Ureter (tissue), 1 donor: ENCODE measurements at places on chromosomes 1 and 21. TPM values are rescaled to one million over a fixed set of nuclear protein-coding genes. Genes with fewer than 3 reads are reported as not detected.

- DNase-seq, result no peak
Observed at GRCh38 chr1:114156538-114157274, 3.0 kb upstream of the SYT6 start.

DNA sequence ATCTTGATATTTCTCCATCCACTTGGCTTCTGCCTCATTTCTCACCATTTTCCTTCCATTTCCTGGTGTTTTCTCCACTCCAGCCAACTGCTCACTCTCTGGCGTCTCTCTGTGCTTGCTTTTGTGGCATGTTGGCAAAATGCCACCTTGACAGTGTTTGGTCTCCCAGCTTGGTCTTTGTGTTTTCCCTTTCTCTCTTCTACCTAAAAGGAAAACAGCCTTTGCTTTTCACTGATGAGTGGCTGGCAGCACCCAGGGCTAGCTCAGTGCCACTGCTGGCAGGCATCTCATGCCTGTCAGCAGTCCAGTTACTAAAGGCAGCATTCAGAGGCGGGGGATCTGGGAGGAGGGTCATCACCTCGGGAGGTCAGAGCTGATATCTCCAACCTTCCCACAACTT lies 55.3 kb upstream of the DSCAM start:
- no peak for DNase-seq

- no peak for DNase-seq
Observed at GRCh38 chr21:24217151-24217550, 1390.1 kb downstream of the MRPL39 start.

Gene UBE2U
- total RNA-seq, result not detected

Gene ADGRB2
- 7.5 TPM for total RNA-seq

- DNase-seq, result no peak
Observed at GRCh38 chr1:21331752-21332478, 41.7 kb upstream of the ECE1 start.

- no peak for DNase-seq
Observed at GRCh38 chr1:14113271-14113670, 413.3 kb downstream of the PRDM2 start.

Gene PRELP
- 128 TPM for total RNA-seq

DNA sequence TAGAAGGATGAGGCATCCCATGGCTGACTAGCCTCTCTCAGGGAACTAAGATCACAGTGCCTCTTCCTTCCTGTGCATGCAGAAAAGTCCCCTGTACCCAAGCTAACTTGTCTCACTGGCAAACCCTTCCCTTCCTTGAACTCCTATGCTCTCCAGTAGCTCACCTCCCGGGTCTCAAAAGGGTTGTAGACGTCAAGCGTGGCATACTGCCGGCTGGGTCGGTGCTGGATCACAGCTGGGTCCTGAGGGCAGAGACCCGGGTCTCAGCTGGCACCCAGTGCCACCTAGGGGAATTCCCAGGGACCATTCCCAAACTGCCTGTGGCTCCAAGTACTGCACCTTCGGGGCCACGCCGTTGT lies 688 bp downstream of the SCAMP3 start:
- no peak for DNase-seq

DNA sequence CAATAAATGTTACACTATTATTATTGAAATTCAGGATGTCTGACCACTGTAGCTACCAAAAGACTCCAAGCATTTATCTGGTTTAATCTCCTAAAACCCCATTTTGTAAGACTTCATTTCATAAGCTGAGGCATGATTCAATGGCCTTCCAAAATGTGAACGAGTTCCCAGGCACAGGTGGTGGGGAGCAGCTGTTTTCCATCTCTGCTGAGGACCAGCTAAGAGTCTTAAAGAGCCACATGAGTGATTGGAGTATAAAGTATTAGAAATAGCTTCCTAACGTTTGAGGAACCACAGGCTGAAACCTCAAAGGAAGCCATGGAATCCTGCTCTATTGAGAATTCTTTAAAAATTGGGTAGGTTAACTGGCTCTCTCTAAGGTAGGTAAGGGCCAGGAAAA lies 44.9 kb downstream of the SEC16B start:
- no peak for DNase-seq

DNA sequence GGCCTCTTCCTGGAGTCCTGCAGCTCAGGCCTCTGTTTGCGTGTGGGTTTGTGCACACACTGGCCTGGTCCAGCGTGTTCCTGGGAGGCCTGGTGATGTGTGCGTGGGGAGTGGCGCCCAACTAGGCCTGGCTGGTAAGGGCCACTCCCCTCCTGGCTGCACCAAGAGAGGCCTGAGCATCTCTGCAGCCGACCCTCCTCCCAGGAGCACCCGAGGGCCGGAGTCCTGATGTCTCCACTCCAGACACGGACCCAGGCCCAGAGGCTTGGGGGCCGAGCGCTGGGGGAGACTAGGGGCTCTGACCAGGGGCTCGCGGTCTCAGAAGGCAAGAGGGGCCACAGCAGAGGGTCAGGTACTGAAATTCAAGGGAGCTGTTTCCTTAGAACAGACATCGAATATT lies 33.3 kb downstream of the MORN1 start:
- DNase-seq, result no peak

- DNase-seq, result peak; percentile 51
Observed at GRCh38 chr1:40980453-40981121, 1.1 kb downstream of the CTPS1 start.

- no peak for DNase-seq
Observed at GRCh38 chr1:74767490-74767889, 34.5 kb downstream of the TYW3 start.

- DNase-seq, result no peak
Observed at GRCh38 chr1:9658199-9658598, 6.7 kb downstream of the PIK3CD start.

Gene MATN1
- total RNA-seq, result not detected

Gene PPP1R15B
- total RNA-seq, result 59.0 TPM

Gene NBPF19
- 21.8 TPM for total RNA-seq

DNA sequence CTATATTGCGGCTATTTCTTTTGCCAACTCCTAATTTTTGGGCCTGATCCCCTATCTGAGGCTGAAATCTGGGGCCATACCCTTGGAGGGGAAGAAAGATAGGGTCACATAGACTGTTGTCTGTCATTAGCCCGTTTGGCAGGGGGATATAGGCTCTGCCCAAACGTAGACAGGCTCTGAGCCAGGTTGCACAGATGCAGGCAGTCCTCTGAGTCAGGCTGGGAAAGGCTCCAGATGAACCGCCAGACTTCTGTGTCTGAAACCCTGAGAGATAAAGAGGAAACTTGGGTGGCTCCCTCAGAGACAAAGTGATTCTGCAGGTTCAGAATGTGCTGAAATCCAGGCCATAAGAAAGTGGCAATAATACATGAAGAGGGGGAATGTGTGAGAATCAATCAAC lies 4.0 kb upstream of the CAP1 start:
- DNase-seq, result peak; percentile 72

DNA sequence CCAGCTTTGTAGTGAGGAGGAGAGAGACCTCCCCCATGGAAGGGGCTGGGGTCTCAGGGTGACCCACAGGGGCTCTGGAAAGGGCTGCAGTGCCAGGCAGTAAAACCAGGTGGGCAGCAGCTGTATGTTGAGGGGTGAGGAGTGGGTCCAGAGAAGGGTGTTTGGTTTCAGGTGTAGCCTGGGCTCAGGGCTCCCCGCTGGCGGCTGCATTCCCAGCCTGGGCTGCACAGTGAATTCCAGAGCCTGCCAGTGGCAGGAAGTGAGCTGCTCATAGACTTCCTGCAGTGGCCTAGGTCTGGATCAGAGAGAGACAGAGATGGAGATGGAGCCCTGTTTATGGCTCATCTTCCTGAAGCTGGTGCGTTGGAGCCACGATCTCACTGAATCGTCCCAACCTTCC lies 356.4 kb downstream of the PTPRU start:
- no peak for DNase-seq

DNA sequence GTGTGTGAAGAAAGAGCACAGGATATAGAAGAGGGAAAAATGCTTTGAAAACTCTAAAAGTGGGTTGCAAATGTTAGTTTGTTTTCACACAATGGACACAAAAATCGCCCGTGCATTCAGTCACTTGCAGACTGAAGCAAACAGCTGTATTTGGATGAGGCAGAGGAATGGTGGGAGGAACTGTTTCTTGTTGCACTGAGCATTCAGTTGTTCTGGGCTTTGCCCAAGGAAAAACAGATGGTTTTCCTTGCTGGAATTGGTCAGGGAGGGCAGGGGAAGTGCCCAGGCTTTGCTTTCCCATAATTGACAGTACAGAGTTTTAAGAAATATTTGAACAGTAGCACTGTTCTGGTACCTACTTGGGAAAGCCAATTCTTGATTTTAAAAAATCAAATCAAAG lies 19.5 kb upstream of the WARS2 start:
- no peak for DNase-seq
